Left cardiac atrium (tissue), 4 donors: ENCODE measurements at places on chromosomes 5 and 9.

DNA sequence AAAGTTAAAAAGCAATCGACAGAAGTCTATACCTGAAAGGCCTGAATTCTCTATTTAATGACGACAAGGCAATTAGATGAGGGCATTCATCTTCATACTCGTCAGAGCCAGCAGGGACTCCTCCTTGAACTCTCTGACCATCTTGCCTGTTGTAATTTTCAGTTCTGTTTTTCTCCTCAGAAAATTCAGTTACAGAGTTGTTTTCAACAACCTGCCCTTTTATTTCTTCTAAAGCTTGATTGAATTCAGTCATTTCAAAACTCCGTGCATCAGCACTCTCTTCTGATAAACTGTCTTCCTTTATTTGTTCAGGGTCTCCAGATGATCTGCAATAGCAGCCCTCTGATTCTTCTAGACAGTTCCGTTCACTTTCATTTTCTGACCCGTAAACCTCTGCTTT lies 15.6 kb downstream of the RIOK2 start:
- no peak for DNase-seq

- no peak for DNase-seq
Observed at GRCh38 chr9:22617156-22617555, 170.5 kb downstream of the DMRTA1 start.

- DNase-seq = no peak
Observed at GRCh38 chr9:83477571-83477970, 60.6 kb downstream of the FRMD3 start.

DNA sequence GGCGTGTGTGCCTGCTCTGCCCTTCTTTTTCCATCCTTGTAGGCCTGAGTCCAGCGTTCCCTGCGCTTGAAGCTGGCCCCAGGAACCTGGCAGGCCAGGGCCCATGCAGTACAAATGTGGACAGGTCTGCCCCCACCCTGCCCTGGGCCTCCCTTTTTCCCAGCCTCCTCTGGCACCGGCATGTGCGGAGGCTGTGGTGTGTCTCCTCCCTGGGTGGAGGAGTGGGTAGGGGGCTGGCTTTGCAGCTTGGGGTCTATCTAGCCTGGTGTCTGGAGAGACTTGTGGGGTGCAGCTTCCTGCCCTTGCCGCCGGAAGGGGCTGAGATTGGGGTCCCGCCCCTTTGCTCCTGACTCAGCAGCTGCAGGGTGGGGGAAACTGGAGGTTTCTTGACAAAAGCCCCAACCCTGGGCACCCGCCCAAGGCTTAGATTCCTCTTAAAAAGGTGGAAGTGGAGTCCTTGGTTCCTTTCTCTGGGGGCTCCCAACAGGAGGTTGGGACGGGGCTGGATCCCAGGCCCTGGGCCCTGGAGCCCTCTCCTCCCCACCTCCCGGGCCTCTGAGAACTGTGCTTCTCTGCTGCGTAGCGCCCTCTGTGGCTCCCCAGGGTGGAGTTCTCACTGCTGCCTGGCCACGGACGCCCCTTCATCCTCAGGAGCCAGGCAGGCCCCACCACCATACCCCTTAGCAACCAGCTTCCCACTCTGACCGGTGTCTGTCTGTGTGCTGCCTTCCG lies 18.0 kb downstream of the RXRA start:
- DNase-seq = peak; percentile 81

GRCh38 chr5:102873379-102873932 lies 118.4 kb downstream of the PAM start:
- no peak for DNase-seq

- no peak for DNase-seq
Observed at GRCh38 chr5:3659907-3660306, 64.3 kb downstream of the IRX1 start.

GRCh38 chr5:94754824-94755223 lies 136.4 kb downstream of the SLF1 start:
- no peak for DNase-seq

DNA sequence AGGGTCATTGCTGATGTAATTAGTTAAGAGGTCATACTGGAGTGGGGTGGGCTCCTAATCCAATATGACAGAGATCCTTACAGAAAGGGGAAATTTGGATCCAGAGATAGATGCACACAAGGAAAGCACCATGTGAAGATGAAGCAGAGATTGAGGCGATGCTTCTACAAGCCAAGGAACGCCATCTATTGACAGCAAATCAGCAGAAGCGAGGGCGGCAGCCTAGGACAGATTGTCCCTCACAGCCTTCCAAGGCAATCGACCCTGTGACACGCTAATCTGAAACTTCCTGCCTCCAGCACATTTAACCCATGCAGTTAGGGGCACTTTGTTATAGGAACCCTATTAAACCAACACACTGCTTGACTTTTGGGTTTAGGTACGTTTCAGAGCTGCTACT lies 285.1 kb upstream of the DAP start:
- DNase-seq = peak; percentile 23

DNA sequence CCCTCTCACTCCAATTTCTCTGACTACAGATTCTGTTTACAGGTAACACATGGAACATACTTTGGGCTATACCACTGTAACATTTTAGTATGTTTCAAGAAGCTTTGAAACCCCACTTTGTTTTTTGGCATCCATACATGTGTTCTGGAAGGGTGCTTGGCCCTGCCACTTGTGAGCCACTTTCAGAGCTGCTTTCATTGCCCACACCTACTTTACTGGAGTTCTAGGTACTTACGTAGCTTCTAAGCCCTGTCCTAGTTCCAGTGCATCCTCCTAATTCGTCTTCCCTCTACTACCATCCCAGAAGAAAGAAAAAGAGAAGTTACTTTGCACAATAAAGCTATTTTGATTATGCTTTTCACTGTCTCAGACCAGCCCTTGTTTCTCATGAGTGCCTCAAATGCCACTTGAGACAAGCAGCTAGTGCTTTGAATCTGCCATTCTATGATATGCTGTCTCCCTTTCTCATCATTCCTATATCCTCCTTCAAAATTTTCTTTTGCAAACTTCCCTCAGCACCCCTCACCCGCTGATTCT lies 26.5 kb upstream of the C5orf47 start:
- DNase-seq = no peak

GRCh38 chr5:54785729-54786591 lies 199.4 kb downstream of the ESM1 start:
- peak; percentile 31 for DNase-seq

GRCh38 chr9:73183917-73184861 lies 32.5 kb downstream of the ANXA1 start:
- DNase-seq = no peak

DNA sequence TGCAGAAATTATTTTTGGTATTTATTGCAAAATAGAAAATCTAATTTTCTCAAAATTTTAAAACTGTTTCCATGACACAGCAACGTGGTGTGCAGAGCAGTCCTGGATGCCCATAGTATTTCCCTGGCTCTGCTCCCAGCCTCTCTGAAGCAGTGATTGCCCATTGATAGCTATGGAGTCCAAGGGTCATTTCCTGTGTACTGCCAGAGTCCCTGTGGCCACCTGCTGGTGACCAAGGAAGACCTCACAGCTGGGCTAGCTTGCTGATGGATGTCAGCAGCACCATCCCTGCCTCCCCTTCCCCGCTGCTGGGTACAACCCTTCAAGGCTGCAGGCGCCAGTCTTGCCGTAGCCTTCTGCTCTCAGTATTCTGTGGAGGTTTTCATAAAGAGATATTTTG lies 184.1 kb downstream of the DIRAS2 start:
- no peak for DNase-seq

GRCh38 chr9:114080773-114081440 lies 2.8 kb upstream of the AMBP start:
- DNase-seq = no peak

DNA sequence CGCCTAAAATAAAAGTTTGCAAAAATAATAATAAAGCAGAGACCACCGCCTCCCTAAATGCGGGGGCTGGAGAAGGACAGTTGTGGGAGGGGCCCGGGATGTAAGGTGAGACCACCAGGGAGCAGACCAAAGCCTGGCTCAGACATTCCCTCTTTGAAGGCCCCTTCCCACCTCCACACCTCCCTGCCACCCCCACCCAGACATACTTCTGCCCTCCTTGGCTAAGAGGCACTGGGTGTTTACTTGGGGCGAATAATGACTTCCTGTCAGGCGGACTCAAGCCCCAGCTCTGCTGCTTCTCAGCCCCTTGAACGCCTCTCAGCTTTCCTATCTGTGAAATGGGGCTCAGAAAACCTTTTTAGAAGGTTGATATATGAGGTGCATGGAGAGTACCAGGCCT lies 58.8 kb upstream of the GGTA1 start:
- DNase-seq = no peak

DNA sequence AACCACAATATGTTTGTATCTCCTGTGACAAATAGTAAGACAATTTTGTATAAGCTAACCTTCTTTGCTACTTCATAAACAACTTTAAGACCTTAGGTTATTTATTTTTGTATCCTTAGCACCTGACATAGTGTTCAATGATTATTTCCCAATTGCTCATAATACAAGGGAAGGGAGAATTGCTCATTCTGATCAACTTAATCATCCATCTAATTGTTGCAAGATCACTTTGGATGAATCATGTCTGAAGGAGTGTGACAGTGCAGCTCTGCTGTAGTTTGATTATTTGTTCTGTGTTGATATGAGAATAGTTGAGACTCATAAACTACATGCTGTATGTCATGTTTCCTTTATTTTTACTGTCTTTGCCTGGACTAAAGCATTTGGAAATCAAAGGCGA lies 721.3 kb upstream of the SEMA6A start:
- DNase-seq = no peak

DNA sequence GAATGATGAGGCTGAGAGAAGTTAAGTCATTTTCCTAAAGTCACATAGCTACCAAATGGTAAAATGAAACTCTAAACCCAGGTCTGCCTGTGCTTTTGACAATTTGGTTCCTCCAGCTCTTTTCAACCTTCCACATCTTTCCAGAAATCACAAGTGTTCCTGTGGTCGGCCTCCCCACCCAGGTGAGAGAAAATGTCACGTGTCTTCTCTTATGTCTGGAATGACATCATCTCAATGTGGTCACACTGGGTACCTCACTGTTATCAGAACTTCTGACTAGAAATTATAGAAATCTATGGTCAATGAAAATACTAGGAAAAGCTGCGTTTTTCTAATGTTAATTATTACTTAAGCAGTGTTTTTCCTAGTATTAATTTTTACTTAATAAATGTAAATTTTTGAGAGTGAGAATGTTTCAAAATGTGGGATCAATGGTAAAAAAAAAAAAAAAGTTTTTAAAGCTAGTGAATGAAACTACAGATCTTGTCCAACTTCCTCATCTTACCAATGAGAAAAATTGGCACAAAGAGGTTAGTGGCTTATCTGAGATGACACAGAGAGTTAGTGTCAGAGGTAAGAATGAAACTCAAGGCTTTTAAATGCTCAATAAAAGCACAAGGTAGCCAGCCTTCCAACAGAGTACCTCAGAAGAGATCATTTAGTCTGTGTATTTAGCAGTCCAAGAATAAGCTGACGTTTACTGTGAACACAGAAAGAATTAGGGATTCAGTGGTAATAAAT lies 228.7 kb upstream of the NR4A3 start:
- DNase-seq = no peak

DNA sequence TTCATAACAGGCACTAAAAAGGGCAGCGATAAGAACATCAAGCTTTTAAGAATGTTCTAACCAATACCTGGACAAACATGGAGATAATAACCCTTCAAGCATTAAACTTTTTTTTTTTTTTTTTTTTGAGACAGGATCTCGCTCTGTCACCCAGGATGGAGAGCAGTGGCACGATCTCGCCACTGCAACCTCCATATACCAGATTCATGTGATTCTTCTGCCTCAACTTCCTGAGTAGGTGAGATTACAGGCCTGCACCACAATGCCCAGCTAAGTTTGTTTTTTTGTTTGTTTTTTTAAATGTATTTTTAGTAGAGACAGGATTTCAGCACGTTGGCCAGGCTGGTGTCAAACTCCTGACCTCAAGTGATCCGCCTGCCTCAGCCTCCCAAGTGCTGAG lies 14.7 kb upstream of the ENC1 start:
- no peak for DNase-seq

DNA sequence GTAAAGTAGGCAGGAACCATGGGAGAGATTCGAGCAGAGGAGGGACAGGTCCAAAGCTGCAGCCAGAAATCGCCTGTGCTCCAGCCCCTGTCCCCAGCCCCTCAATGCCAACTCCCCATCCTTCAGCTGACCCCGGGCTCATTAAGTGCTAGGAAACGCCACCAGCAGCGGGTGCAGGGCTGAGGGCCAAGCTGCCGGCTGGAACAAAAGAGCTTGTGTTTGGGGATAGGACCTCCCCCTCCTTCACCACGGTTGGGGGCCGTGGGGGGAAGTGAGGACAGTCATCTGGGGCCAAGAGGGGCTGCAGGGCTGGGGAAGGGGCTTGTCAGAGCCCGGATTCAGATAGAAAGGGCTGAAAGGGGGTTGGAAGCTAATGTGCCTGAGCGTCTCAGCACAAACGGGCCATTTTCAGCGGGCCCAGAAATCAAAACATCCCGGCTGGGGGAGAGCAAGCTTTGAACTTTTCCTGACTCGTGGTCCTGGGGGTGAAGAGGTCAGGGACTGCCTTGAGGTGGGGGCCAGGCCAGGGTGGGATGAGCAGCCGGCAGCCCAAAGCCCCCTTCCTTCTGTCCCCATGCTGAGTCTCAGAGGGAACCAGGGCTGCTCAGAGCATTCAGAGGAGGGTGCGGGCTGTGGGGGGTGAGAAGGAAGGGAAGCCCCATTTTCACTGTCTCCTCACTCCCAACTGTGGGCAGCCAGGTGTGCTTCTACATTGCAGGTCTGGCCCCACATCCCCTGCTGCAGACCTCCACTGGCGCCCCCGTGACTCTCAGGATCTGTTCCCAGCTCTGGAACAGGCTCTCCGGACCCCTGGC lies 69.4 kb upstream of the DAB2IP start:
- no peak for DNase-seq

- DNase-seq = no peak
Observed at GRCh38 chr5:4233671-4234070, 638.0 kb downstream of the IRX1 start.

- DNase-seq = no peak
Observed at GRCh38 chr9:87096506-87096905, 149.2 kb upstream of the GAS1 start.

DNA sequence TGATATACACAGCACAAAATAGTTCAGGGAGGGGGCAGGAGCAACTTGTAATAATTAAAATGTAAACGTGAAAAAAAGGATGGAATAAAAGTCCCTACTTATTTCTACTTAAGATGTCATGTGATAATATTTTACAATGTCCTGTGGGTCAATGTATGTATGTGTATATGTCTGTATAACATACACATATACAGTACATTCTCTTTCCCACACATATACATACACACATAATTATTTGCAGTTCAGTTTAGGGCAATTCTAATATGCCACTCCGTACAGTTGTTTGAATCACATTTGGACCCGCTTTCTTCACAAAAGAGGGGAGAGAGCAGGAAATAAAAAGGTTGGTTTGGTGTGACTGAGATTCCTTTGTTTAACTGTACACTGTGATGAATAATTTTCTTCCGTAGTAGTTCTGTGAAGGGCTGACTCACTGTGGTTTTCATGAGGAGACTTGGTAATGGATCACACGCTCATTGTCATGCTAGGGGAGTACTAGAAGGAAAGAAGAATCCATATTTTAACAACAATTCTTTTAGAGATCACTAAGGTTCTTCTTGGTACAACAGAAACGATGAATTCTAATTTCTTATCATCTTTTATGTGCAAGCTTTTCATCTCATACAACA lies 26.2 kb upstream of the ACOT12 start:
- no peak for DNase-seq

- DNase-seq = no peak
Observed at GRCh38 chr5:139885857-139886208, 90.2 kb downstream of the PSD2 start.
